ENCODE measurements at places on chromosomes 5 and 9.

- no peak for DNase-seq
These were observed 18.1 kb upstream of the SMAD5 start for GRCh38 chr5:136114414-136115125.

DNA sequence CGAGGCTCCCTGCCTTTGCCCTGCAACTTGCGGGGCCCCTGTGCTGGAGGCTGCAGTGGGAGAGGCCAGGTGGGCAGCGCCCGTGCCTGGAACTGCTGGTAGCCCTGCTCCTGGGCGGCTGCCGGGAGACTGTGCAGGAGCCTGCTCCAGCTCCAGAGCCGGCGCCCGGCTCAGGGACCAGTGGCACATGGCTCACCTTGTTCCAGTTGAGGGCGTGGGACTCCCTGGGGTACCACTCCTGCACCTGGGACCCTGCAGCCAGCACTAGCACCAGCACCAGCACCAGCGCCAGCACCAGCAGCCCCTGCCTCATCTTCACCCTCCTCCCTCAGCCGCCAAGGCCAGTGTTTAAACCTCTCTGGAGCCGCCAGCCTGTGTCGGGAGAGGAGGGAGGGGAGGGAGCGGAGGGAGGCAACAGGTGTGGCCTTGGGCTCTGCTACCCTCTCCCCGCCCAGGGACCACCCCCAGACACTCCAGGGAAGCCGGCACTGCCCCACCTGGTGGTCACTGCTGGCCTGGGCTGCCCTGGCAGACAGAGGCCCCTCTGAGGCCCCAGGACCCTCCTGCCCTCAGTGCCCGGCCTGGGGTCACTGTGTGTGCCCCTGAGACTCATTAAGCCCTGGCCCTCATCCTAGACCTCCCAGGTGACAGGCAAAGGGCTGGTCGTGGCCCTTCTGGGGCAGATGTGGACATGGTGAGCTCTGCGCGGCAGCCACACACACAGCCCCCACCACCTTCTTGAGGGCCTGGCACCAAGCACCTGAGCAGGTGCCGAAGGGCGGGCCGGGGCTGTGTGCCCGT, at the start of gene LCN10:
LCN10 (minus strand) TSS at position 350 of the 801 bp plus-strand sequence; CDS start at position 313, 37 bp downstream.
- no peak for DNase-seq

GRCh38 chr9:114225561-114226212, 70.3 kb downstream of the COL27A1 start:
- DNase-seq: no peak

DNA sequence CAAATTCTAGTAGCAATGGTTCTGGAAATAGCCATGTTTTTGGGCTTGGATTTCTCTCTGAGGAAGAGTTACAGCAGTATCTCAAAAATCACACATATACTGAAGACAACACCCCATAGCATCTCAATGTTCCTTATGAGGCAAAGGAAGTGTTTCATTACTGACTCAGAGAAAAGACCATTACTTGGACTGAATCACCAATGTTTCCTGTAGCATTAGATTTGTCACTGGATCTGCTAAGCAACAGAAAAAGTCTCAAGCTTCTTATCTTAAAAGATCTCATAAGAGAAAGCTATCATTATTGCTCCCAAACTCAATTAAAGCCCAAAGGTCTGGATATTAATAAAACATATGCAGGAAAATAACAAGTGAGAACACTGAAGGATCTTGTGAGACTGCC, 272.4 kb downstream of the ADAMTS6 start:
- no peak for DNase-seq

GRCh38 chr5:179294131-179294780, 51.0 kb downstream of the ADAMTS2 start:
- DNase-seq: no peak

GRCh38 chr9:89480825-89481537, 16.9 kb downstream of the SEMA4D start:
- no peak for DNase-seq

- no peak for DNase-seq
These were observed 213.2 kb downstream of the PCSK5 start for GRCh38 chr9:76103531-76104315.

DNA sequence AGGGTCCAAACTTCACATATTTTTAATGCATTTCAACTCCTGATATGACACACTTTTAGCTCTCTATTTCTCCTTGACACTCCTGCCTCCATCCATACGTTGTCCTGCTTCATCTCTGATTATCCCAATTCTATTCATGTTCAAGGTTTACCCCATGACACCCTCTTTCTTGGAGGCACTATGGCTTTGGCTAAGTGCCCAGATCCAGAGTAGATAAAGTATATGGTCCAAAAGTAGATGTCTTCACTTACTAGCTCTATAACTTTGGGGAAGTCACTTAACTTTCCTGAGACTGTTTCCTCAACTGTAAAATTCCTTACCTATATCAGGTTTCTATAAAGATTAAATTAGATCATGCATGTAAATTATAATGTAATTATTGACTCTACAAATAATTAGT, 36.1 kb downstream of the SLC22A5 start:
- no peak for DNase-seq

GRCh38 chr5:69450116-69450515, 35.2 kb downstream of the MARVELD2 start:
- no peak for DNase-seq

GRCh38 chr9:27654629-27655285, 81.5 kb upstream of the C9orf72 start:
- DNase-seq: no peak

DNA sequence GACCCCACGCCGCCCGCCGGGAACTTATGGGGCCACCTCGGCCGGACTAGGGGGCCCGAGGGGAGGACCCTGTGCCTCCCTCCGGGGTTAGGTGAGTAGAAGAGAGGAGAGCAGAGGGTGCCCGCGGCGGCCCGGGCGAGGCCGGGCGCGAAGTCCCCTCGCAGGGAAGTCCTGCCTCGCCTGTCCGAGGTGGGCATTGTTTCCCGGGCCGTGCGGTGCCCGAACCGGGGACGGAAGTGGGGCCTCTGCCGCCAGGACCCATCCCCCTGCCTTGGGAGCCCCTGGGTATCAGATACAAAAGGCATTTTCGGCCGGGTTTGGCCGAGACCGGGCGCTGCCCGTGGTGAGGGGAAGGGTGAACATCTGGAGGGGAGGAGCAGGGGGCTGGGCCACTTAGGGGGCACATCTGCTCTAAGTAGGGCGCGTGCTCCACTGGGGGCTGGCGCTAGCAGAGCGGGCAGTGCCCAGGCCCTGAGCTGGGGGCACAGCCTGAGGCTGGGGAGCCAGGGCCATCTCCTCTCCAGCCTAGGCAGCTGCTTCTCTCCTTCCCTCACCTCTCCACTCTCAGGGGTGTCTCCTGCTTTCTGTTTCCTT, 48.2 kb downstream of the DAB2IP start:
- DNase-seq: no peak

GRCh38 chr5:6466975-6467567, 18.4 kb downstream of the UBE2QL1 start:
- no peak for DNase-seq

DNA sequence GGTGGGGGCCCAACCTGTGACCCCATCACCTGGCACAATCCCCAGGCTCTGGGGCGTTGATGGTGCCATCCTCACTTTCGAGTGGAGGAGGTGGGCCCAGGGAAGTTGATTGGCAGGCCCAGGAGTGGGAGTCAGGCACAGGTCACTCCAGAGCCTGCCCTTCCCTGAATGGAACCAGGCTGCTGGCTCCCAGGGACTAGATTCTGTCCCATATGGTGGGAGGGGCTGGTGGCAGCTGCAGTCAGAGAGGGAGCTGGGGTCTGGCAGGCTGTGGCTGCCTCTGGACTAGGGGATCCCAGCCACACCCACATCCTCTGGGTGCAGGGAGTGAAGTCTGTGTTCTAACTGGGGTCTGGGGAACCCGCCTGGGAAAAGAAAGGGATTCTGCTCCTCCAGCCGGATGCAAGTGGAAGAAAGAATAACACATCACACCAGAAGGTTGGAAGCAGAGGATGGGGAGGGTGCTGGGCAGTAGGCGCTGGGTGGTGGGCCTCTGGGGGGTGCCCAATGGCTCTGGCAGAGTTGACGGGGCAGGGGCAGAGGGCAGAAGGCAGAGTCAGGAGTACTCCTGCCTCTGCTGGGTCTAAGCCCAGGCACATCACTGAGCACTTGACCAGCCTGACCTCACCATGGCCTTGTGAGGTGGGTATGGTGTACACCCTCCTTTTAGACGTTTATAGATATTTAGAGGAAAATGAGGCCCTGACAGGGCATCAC, 25.8 kb downstream of the CEL start:
- no peak for DNase-seq

DNA sequence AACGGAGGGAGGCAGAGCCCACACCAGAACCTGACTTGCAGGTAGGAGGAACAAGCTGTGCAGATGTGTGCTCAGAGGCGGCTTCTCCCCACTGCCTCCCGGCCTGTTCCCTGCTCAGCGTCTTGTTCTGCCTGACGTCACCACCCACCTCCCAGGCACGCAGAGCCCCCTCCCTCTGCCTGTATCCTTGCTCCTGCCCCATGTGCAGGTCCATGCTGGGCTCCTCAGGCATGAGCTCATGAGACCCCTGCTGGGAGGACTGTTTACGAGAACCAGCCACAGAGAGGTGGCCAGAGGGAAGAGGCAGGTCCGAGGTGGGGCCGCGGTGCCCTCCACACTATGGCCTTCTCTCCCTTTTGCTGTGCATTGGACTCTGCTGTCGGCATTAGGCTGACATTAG, 45.5 kb downstream of the SLC6A3 start:
- DNase-seq: no peak

GRCh38 chr5:135743705-135744411, 90.6 kb upstream of the SLC25A48 start:
- no peak for DNase-seq

GRCh38 chr5:134246771-134247427, 21.0 kb upstream of the PPP2CA start:
- no peak for DNase-seq

DNA sequence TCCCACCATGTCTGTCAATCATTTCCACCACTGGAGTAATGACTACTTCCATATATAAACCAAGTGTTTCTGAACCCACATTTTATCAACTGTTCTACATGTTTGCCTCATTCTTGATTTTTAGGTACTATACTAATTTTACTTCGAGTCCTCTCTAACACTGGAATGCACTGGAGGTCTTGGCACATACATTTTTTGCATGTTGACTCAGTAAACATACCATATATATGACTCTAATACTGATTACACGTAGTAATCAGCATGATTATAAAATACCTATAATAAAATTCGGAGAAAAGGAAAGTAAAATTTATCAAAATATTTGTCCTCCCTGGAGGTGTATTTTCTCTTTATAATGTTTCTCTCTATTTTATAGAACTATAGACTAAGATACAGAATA, 621.7 kb upstream of the NUDT12 start:
- DNase-seq: no peak

- DNase-seq: no peak
These were observed 456 bp downstream of the KDM3B start for GRCh38 chr5:138352722-138353559.

DNA sequence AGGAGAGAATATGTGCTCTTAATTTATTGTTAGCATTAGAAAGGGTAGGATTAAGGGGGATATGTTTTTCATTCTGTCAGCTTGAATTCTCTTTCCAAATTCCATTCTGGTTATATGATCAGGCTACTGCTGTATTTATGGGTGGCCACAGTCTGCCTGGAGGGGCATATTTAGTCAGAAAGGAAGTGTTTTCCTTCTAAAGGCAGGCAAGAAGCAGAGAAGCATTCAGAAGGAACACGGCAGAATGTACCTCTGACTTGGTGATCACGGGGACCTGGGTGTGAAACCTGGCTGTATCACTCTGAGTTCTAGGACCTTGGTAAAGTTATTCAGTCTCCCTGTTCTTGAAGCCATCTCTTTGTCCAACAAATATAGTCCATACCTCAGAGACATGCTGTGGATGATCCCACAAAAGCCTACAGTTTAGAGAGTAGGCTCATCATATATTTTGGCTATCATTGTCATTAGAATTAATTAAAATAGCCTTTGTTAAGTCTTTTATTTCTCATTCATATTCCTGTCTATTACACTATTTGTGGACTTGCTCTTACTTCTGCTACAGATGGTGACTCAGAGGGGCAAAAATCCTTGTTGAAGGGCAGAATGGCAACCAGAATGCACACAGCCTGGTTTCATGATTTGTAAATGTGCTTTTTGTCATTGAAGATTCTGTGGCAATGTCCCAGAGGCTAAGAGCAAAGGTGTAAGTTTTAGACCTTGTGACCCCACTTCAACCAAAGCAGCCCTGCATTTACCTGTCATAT, 2.7 kb downstream of the TNC start:
- no peak for DNase-seq

- DNase-seq: no peak
These were observed 205.7 kb upstream of the TBCA start for GRCh38 chr5:77981820-77982219.

DNA sequence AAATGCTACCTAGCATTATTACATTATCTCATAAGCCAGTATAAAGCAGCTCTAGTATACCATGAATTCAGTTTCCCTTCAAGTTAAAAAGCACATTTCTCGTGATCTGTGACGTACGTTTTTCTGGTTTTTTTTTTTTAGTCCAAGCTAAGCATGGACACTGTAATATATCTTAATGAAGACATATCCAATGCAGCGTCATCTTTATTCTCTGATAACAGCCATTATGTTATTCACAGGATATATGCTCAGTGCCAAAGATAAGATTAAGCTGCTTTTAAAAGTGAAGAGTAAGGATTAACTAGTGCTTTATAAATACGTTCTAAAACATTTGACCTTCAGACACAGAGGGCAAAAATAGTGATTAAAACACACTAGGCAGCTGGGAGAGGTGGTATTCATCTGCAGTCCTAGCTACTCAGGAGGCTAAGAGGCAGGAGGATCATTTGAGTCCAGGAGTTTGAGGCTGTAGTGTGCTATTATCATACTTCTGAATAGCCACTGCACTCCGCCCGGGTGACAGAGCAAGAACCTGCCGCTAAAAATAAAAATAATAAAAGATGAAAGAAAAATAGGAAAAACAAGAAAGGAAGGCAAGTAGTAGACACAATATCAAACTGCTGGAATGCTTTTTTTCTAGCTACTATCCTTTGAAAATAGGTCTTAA, 7.7 kb downstream of the CSNK1A1 start:
- DNase-seq: no peak

DNA sequence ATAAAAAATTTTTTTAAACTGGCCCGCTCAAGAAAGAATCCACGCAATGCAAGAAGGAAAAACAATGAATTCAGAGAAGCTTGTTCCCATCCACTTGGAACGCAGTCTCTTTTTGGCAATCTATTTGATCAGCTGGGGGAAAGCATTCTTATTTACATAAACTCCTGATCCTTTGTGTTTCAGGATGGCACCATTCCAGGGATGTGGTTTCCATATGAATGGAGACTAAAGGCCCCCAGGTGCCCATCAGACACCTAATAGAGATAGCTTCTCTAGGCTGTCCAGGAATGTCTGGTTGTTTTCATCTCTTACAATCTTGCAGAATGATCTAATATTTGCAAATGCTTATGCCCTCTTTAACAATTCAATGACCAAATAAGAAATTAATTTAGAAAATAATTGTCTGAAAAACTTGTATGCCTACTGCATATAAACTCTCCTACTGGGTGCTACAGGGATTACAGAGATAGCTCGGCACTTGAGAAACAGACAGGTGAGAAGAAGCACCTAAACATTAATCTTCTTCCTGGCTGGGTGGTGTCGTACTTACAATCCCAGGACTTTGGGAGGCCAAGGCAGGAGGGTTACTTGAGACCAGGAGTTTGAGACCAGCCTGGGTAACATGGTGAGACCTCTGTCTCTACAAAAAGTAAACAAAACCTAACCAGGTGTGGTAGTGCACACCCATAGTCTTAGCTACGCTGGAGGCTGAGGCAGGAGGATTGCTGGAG, 3.0 kb upstream of the RASGRF2 start:
- DNase-seq: peak; percentile 62
